Brain microvascular endothelial cell (primary cell): ENCODE measurements at places on chromosomes 7 and 10.
A peak's percentile ranks its signal among the peaks of the same experiment; 100 is the strongest.

- no peak for DNase-seq
Measured at GRCh38 chr10:77936697-77937567, 10.4 kb upstream of the DLG5 start.

DNA sequence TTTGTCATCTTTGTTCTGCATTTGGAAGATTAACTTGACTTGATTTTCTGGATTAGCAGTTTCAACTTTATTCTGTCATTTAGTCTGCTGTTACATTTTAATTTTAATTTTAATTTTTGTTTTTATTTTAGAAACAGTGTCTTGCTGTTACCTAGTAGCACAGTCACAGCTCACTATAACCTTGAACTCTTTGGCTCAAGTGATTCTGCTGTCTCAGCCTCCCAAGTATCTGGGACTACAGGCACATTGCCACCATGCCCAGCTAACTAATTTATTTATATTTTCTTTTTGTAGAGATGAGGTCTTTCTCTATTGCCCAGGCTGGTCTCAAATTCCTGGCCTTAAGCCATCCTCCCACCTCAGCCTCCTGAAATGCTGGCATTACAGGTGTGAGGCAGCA is 35.3 kb downstream of the PALS2 start:
- no peak for DNase-seq

DNA sequence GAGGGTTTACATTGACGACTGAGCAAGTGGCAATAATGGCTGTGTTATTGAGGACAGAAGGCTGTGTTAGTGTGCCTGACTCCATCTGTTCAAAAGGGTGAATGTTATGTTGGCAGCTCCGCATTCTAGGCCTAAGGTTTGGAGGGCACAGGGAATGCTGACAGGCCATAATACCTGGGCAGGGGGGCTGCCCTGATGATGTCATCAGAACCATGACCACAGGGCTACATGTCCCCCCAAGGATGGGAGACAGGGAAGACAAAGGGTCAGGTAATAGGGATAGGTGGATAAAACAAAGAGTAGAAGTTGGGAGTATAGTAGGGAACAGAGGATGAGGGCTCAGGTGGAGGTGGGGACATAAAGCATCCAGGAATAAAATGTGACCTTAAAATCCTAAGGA is 1.8 kb upstream of the PPP3CB start:
- no peak for DNase-seq

DNA sequence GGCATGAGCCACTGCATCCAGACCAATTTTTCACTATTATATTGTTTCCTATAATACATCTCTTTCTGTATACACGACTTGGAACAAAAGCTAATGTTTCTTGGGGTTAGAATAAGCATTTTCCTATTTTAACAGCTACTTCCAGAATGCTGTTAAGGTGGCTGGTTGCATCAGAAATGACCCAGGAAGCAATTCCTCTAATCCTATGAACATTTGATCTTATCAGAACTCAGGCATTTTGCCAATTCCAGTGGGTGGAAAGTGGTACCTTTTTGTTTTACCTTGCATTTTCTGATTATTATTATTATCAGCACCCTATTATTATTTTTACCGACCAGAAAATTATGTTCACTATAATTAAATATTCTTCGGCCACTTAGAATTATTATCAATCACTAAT is 73.3 kb downstream of the NDUFB2 start:
- no peak for DNase-seq

DNA sequence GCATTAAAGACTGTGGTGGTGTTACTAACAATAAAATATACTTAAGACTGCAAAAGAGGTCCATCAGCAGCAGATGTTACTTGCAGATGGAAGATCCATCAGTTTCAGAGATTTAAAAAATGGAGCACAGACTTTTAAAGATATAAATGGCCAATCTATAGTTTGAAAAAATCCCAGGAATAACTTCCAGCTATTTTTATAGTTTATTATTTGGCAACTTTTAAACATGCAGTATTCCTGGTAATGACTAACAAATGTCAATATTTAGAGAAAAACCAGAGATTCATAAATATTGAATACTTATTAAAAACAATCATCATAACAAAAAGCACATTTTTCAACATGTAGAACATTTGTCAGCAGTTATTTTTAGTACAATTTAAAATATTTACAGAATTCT is 30.7 kb downstream of the RTKN2 start:
- no peak for DNase-seq

GRCh38 chr7:26534649-26535482 is 243.2 kb downstream of the SNX10 start:
- DNase-seq = no peak

DNA sequence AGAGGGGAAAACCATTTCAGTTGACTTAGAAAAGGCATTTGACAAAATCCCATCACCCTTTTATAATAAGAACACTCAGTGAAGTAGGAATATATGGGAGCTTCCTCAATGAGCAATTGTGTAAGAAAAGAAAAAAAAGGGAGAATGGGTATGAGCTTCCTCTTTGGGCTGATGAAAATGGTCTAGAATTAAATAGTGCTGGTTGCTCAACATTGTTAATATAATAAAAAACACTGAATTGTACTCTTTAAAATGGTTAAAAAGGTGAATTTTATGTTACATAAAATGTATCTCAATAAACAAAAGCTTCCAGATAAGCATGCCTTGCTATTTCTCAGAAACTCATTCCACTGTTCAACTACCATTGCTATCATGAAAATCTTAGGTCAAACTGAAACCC is 40.6 kb downstream of the LRRC17 start:
- DNase-seq = no peak

GRCh38 chr10:124007773-124008145 is 85.6 kb downstream of the CHST15 start:
- DNase-seq = no peak

DNA sequence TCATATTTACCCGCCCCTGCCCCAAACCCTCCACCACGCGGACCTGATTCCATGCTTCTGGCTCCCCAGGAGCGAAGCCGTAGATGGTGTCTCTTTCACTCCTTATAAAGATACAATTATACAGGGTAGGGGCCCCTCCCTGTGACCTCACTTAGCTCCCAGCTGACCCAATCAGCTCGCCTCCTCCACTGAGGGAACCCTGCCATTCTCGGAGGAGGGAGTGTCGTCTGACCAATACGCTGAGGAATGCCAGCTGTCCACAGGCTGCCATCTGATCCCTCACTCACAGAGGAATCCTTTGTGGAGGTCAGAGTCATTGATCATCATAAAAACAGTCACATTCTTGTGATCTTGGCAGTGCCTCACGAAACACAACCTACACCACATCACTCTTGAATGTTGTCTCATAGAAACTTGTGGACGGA is 67.5 kb upstream of the INSIG1 start:
- peak; percentile 97 for DNase-seq

DNA sequence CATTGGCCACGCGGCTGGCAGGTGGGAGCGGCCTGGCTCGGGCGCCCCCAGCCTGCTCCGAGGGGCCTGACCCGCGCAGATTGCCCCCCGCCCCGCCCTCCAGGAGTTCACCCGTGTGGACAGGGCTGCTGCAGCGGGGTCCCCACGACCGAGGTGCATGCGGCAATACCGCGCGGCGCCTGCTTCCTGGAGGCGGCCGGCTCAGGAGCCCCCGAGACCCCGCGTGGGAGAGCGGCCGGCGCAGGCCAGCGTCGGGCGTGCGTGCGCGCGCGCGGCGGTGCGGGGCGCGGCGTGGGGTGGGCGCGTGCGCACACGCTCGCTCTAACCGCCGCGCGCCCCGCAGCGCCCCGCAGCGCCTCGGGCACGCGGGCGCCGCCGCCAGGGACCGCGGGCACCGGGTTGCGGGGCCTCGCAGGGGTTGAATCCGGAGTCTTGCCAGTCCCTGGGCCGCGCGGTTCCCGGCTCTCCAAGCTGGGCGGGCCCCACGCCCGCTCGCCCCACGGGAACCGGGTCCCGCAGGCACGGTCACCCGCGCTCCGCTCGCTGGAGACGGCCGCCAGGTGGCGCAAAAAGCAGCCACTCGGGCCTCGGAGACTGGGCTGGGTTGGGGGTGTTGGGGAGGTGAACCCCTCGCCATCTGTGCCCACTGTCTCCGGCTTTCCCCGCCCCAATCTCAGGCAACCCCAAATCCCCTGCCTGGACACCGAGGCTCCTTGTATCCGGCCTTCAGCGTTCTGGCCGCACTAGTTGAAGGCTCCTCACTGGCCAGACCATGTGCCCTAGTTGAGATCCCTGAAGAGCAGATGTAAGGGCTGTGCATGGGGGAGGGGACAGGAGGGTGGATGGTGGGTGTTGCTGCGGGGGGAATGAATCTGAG is 1.3 kb upstream of the ACHE start:
- no peak for DNase-seq

DNA sequence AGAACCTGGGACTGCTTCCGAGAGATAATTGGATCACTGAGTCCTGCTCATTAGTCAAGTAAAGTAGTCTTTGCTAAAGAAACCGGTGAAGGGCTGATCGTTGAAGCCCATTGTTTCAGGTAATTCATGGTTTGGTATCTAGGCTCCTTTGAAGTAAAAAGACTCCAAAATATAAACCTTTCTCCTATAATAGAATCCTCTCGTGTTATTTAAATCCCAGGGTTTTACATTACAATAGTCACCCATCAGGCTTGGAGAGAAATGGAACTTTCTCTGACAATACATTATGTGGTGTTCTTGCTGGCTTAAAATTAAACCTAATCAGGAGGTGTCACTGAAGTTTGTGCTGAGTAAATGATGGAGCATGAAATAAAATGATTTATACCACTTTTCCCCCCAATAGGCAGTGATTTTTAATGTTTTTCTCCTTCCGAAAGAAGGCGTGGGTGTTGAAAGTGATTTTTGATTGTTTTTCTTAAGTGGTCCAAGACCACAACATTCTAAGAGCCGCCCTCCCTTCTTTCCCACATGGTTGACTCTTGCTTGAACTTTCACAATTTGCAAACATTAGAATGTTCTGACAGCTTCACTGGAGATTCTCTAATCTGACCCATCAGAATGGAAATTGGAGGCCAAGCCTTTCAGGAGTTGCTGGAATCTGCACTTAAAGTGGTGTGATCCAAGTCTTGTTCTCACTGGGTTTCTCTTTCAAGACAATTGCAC is 44.2 kb downstream of the LRMDA start:
- peak; percentile 21 for DNase-seq

- DNase-seq = no peak
Measured at GRCh38 chr10:103733045-103733419, 122.3 kb downstream of the SH3PXD2A start.

DNA sequence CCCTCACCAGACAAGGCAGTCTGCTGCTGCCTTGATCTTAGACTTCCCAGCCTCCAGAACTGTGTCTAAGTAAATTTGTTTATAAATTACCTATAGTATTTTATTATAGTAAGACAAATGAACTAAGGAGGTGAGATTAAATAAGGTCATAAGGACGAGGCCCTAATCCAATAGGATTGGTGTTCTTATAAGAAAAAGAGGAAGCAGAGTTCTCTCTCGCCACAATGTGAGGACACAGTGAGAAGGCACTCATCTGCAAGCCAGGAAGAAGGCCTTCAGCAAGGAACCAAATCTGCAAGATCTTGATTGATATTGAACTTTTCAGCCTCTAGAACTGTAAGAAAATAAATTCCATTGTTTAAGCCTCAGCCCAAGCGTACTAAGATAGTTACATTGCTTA is 6.1 kb upstream of the ZNF438 start:
- DNase-seq = no peak

DNA sequence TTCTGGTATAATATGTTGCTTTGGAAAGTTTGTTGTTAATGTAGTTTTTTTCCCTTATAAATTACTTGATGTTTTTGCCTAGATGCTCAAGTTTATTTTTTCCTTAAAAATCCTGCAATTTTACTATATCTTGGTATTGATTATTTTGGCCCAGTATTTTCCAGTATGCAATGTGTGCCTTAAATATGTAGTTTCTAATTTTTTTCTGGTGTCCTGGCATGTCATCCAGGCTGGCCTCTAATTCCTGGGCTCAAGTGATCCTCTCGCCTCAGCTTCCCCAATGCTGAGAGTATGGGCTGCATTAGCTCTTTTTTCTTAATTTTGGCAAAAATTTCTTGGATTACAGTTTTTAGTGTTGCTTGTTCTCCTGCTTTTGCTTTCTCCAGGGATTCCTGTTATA is 57.6 kb downstream of the BMPR1A start:
- no peak for DNase-seq

DNA sequence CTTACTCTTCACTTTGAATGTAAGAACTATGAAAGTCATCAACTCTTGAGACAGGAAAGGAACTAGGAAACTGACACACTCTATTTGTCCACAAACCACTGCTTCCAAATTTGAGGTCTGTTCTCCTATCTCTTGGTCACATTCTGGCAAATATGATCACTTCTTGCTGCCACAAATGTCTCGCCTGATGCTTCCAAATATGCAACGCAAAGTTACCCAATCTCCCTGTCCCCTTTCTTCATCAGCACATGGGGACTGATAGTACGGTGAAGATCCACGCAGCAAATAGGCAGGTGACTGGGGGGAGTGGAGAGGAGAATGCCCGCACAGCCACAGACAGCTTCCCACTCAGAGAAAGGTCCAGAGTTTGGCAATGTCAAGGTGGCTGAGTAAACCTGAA is 92.6 kb upstream of the TCF7L2 start:
- DNase-seq = no peak

GRCh38 chr10:329361-330099 is 194.3 kb downstream of the ZMYND11 start:
- peak; percentile 96 for DNase-seq

- DNase-seq = no peak
Measured at GRCh38 chr10:16788125-16788524, 29.1 kb downstream of the RSU1 start.

DNA sequence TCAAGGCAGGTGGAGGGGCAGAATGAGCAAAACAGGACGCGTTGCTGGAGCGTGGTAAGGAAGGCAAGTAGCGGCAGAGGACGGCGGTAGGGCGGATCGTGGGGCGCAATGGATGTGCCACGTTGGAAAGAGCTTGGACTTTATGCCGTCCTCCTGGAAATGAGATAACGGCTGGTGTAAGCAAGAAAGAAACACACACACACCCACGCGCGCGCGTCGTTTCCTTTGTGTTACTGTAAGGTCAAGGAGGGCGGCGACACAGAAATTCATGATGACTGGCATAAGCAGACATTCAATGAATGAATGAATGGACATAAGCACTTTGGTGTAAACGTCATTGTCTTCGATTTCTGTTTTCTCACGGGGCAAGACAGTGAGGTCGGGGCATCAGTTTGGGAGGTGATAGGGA is 683 bp upstream of the ENTPD7 start:
- DNase-seq = peak; percentile 78

DNA sequence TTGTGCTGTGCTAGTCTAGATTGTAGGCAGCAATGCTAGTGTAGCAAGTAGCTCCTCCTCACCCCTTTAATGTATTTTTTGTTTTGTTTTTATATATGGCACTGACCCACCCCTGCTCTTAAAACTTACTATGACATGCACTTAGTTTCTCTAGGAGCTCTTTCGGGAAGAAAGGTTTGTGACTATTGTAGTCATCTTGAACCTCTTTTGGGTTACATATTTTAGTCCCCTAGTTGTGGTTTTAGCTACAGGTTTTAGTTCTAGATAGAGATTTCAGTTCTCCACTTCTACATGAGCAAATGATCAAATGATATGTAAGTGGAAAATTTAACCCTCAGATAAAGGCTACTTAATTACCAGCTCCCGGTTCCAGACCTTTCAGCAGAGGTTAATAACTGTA is 14.9 kb downstream of the MINPP1 start:
- no peak for DNase-seq

- DNase-seq = no peak
Measured at GRCh38 chr7:21358648-21359047, 69.2 kb upstream of the SP4 start.

GRCh38 chr7:51455086-51455485 is 138.5 kb upstream of the COBL start:
- DNase-seq = no peak

GRCh38 chr7:13603661-13604060 is 385.8 kb downstream of the ETV1 start:
- DNase-seq = no peak
